ENCODE measurements at places on chromosomes 4 and X.

- no peak for DNase-seq
Measured at GRCh38 chrX:68681443-68681941, 34.0 kb downstream of the STARD8 start.

DNA sequence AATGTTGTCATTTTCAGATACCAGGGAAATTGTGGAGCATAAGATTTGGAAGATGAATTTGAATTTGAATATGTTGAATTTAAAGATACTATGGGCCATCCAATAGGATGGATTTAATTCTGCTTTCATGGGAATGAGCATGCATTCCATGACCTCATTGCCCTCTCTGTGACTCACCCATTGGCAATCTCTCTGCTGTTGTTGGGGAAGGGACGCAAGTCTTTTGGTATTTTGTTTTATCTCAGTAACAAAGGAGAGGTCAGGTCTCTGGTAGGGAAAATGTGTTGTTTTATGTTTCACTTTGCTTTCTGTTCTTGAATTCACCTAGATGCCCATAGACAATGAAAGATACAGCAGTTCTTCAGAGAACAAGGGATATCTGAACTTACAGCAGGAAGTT, 42.1 kb upstream of the MAGEA4 start:
- no peak for DNase-seq

- DNase-seq: peak; percentile 73
Measured at GRCh38 chr4:145936142-145936996, 2.3 kb downstream of the ZNF827 start.

GRCh38 chr4:180993244-180993836, 1249.9 kb upstream of the TENM3 start:
- no peak for DNase-seq

DNA sequence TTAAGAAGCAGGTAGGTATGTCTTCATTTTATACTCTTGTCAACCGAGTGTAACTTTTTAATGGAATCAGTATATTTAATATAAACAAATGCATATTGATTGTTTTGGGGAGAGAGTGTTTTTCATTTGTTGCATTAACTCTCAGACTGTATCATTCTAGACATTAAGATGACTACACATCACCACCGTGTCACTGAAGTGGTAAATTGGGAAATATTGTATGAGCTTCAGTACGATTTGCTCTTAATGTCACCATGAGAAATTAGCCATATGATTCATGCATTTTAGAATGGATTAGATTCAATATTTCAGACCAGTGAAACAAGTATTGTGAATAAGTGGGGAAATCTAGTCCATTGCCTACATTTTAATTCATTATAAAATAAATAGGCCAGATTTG, 9.7 kb upstream of the MFAP3L start:
- DNase-seq: no peak

DNA sequence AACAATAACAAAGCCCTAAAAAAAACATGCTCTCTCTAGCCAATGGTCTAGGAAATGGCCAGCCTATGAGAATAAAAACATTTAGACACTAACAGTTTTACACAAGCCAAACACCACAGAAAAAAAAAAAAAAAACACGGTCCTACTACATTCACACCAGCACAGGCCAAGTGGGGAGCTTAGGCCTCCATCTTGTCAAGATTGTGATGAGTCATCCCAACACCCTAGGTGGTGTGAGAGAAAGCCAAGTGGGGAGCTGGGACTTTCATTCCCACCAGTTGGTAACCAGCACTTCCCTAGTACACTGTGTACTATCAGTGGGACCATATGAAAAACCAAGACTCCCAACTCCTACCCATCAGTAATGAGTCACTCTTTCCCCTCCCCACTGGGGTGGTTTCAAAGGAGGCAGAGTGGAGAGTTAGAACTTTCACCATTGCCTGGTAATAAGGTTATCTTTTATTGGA, 95.6 kb downstream of the ADAMTS3 start:
- no peak for DNase-seq

GRCh38 chr4:47198791-47199190, 167.4 kb downstream of the GABRB1 start:
- no peak for DNase-seq

GRCh38 chrX:14673764-14674163, 144.4 kb downstream of the GLRA2 start:
- DNase-seq: no peak

DNA sequence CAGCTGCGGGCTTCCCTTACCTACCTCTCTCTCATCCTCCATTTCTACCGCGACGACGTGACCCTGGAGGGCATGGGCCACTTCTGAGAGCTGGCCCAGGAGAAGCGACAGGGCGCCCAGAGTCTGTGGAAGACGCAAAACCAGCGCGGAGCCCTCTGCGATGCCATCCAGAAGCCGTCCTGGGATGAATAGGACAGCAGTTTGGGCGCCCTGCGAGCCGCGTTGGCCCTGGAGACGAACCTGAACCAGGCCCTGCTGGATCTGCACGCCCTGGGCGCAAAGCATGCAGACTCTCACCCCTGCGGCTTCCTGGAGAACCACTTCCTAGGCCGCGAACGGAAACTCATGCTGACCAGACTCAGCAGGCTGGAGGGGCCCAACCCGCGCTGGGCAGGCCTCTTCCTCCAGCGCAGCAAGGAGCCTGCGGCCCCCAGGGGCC, 52.7 kb upstream of the TMPRSS11F start:
- no peak for DNase-seq

DNA sequence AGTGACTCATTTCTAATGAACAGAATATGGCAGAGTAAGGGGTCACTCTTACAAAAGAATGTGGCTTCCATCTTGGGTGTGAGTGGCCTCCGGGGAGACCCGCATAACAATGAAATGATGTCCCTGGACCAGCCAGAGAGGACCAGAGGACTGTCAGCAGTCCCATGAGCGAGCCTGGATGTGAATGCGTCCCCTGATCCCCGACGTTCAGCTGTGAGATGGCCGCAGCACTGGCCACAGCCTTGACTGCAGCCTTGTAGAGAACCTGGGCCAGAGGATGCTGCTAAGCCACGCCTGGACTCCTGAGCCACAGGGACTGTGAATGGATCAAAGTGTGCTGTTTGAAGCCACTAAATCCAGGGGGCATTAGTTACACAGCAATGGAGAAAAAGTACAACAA, 53.8 kb downstream of the MTNR1A start:
- DNase-seq: no peak

DNA sequence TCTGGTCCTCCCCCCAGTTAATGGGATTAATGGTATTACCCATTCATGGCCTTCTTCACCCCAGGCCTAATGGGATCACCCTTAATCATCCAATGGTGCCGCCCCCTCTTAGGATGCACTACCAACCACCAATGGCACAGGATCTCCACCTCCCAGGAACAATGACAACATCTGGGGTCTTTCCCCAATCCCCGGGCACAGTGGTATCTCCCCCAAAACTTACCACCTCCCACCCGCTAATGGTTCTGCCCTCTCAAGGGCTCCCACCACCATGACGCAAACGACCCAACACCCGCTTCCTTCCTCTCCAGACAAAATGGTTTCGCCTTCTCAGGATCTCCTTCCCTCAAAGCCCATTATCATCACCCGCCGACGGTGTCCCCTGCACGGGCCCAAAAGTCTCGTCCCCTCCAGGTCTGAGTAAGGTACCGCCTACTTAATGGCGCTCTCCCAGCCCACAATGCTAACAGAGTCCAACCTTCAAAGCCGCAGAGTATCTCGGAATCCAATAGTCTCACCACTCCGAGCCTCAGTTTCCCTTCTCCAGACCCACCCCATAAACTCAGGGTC, 458 bp downstream of the GRIPAP1 start:
- DNase-seq: peak; percentile 33

- DNase-seq: no peak
Measured at GRCh38 chrX:29797156-29797555, 418.2 kb upstream of the MAGEB2 start.

DNA sequence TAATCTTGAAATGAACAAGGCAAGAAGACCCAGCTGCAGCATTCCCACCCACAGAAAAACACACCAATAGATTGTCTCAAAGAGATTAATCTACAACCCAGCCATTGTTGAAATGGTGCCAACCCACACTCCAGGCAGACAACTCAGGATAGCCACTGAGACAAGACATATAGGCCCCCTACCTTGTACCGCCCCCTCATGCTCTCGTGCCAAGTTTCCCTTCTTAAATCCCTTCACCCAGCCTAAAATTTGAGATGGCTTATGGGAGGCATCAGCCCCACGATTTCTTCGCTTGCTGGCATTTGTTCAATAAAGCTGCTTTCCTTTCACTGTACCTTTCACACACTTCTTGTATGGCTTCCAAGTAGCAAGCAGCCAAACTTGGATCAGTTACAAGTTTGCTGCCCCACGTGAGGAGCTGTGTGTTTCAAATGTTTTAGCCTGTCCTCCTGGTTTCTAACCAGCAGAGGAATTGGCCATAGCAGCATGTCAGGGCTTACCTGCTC, 1754.1 kb downstream of the C4orf33 start:
- no peak for DNase-seq

GRCh38 chr4:38534344-38535045, 129.5 kb upstream of the KLF3 start:
- no peak for DNase-seq

DNA sequence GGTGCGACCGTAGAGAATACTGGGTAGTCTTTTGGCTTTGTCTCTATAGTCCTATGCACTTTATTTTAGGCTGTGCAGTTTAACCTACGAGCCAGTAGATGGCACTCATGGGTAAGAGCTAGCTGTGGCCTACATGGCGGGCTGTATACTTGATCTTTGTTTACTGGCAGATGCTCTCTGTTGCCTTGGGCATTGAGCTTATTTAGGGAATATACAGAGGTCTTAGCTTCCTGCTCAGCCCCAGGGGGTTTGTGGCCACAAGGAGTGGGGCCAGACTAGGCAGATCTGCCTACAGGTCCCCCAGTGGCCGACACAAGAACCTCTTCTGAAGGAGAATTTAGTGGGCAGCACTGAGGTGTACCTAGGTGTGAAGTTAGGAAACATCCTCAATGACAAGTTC, 227.6 kb upstream of the HDX start:
- DNase-seq: no peak

GRCh38 chrX:137567682-137568232, 1.8 kb downstream of the ZIC3 start:
- no peak for DNase-seq

GRCh38 chrX:71095981-71096759, 519 bp downstream of the FOXO4 start:
- no peak for DNase-seq

DNA sequence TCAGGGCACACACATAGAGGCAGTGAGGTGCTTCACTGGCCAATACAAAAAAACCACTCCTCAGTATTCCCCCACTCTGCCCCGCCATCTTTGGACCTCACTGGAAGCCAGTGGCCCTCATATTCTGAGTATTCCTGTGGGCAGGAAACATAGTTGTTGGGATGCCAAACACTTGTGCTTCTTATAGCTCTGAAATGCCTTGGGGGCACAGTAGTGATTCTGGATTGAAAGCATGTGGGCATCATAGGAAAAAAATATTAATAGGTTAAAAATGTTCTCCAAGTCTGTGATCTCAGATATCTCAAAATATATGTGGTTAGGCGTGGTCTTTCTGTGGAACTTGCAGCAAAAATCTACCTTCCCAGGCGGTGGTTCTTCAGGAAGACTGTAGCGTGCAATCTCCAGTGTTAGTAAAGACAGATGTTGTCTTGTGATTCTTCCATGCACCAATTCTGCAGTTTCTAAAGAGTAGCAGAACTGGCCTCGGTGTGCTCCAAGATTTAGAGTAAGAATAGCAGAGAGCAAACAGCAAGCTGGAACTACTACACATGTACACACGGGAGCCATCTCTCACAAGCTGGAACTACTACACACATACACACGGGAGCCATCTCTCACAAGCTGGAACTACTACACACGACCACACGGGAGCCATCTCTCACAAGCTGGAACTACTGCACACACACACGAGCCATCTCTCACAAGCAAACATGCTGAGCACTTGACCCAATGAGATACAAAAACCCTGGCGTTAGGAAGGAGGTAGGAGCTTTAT, 8.0 kb upstream of the TENM3 start:
- no peak for DNase-seq

DNA sequence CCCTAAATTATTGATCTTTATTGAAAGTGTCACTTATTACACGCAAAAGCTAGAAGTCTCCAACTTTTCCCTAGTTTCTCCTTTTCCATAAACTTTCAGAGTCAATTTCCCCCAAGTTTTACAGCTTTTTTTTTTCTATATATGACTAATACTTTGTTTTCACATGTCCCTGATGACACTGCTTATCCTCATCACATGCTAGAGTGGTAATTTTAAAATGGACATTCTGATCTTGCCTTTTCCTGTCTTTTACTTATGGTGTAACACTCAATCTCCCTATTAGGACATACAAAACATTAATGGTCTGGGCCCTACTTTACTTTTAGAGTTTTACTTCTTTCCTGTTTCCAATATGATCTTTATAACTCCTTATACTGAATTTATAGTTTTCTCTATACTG, 112.6 kb downstream of the ANK2 start:
- no peak for DNase-seq

DNA sequence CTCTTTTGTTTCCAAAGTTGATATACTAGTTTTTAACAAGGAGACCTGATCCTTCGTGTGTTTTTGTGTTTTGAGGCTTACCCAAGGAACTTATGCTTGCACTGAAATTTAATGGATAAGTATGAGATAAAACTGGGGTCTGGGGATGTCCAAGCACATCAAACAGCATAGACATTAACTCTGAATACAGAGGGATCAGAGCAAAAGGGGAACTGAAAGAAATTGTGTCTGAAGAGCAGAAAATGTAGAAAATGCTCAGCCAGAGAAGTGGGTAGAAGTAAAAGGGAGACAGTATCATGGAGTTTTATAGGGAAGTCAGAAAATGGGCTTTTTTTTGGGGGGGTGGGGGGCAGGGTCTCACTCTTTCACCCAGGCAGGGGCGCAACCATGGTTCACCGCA, 695.4 kb downstream of the ARAP2 start:
- no peak for DNase-seq

- DNase-seq: no peak
Measured at GRCh38 chrX:39705290-39705689, 392.5 kb downstream of the BCOR start.

DNA sequence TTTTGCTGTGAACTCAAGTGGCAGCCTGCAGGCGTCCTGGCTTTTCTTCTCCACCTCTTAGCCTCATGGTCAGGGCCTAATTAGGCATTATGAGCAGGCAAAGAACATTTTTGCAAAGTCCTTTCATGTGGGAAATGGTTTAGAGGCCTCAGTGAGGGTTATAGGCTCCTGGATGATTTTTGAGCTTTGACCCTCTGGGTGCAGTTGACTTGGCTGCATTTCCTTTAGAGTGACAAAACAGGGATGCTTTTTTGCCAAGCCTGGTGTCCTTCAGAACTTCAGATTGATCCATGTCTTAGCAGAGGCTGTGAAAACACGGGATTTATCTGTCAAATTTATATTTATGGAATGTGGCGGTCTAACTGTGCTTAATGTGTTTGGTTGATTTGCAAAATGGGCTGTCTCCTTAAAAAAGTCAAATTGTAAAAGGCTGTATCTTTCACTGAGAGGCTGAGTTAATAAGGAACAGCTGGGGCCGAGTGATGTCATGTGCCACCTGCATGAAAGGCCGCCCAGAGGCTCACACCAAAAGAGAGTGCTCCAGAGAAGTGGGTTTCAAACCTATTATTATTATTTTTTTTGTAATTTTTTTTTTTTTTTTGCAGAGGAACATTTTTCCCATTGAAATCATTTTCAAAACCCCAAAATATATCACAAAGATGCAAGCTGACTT, 192.2 kb upstream of the ARX start:
- no peak for DNase-seq

Measured in CD4-positive, alpha-beta T cell treated with Interleukin-6 for 4 hours (primary cell).